ENCODE measurements at places on chromosomes 5 and 9.
A peak's percentile ranks its signal among the peaks of the same experiment; 100 is the strongest.

- DNase-seq: no peak
These were observed 340.3 kb downstream of the KCNN2 start for GRCh38 chr5:114702136-114702535.

DNA sequence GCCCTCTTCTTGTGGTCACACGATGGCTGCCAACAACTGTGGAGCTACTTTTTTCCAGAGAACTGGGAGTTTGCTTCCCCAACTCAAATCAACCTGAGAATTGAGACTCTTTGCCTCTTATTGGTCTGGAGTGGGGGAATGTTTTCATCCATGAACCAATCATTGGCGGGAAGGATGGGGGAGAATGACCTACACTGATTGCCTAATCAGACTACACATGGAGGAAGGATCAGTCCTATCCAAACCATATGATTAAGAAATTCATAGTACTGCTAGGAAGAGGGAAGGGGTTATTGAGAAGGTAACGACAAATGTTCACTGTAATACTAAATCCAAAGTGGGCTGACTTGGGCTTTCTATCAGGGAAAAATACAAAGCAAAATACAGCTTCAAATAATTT is 7.9 kb upstream of the KIF2A start:
- no peak for DNase-seq

DNA sequence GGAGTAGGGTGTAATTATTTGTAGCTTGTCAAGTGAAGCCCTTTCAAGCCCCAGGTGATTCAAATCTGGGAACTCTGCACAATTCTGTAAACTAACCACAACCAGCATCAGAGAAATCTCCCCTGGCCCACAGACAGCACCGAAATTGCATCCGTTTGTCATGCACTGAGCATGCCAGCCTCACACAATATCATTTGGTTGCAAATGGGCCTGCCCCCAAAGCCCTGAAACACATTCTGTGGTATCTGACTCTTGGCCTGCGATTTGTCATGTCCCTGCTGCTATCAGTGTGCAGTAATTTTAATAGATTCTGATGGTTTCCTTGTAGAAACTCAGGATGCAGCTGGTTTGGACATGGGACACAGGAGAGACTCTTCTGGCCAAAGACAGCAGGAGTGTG is 35.3 kb downstream of the SNX24 start:
- no peak for DNase-seq

GRCh38 chr9:134339183-134339806 is 13.0 kb downstream of the RXRA start:
- no peak for DNase-seq

GRCh38 chr9:86723346-86723745 is 224.0 kb downstream of the GAS1 start:
- DNase-seq: no peak

DNA sequence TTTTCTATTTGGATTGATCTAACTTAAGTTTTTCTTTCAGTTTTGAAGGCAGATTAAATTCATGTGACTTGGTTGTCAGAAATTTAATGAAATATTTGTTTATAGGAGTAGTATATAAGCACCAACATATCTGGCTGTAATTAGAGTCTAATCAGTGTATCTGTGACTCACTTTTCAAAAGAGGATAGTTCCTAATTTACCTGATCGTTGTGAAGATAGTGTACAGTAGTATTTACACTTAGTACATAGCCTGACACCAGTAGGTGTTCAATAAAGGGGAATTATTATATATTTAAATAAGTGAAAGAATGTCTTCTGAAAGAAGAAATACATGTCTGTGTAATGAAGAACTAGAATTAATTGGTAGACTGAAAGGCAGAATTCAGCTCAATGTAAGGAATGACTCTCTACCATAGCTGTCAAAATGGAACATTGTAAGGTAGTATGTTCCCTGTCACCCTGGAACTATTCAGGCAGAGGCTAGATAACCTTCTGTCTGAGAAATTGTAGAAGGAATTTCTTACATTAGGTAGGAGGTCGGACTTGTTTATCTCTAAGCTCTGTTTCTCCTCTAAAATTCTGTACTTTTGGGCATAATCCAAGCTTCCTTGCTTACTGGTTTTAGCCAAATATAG is 8.6 kb downstream of the TGFBR1 start:
- DNase-seq: no peak

- no peak for DNase-seq
These were observed 86.1 kb downstream of the NTNG2 start for GRCh38 chr9:132247942-132248341.

DNA sequence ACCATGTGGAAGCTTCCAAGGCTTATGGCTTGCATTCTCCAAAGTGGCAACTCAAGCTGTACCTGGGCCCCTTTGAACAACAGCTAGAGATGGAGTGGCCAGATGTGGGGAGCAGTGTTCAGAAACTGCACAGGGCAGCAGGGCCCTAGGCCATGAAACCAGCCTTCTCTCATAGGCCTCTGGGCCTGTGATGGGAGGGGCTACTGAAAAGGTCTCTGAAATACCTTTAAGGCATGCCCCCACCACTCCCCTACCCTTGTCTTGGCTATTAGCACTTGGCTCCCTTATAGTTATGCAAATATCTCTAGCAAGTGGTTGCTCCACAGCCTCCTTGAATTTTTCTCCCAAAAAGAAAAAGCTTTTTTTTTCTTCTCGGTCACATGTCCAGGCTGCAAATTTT is 1014.6 kb downstream of the DTWD2 start:
- DNase-seq: no peak

- no peak for DNase-seq
These were observed 43.1 kb downstream of the HABP4 start for GRCh38 chr9:96492993-96493531.

DNA sequence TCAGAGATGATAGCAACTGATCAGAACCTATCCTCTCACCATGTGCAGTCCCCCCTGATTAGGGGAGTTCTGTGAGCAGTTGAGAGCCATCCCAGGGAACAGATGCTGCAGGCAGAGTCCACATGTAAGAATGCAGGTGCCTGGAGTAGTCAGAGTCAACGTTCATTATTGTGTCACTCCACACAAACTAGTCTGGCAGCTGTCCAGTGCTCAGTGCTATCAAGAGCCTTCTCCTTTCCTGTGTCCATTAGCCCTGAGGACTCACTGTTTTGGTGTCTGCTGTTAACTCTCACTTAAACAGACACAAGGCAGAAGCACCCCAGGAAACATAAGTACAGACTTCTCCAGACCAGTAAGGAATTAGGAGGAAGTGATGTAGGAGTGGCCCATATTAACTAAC is 2.5 kb downstream of the SH3TC2 start:
- DNase-seq: no peak

GRCh38 chr5:35644543-35644942 is 26.9 kb downstream of the SPEF2 start:
- no peak for DNase-seq

GRCh38 chr9:97153967-97154366 is 115.0 kb upstream of the CTSV start:
- no peak for DNase-seq

DNA sequence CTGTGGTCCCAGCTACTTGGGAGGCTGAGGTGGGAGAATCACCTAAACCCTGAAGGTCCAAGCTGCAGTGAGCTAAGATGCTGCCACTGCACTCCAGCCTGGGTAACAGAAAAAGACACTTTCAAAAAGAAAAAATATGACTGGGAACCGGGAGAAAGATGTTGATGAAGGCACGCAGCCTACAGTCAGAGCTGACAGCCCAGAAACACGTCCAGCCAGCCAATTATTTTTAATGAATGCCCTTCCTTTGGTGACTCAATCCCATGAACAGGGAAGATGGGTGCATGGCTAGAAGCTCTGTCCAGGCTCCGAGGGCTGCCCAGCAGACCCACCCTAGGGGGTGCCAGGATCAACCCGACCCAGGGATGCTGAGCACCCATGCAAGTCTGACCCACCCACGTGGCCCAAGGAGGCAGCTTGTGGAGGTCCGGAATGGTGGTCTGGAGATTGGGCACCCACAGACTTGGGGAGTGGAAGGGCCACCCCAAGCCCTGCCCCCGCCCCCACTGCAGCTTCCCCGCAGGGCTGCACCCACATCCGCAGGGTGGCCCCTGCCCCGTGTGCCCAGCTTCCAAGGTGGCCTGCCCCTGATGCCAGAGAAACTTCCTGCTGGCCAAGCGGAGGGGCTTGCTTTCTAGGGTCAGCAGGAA is 51.0 kb downstream of the ADAMTS2 start:
- no peak for DNase-seq

- DNase-seq: no peak
These were observed 24.5 kb downstream of the AGTPBP1 start for GRCh38 chr9:85717220-85717619.

DNA sequence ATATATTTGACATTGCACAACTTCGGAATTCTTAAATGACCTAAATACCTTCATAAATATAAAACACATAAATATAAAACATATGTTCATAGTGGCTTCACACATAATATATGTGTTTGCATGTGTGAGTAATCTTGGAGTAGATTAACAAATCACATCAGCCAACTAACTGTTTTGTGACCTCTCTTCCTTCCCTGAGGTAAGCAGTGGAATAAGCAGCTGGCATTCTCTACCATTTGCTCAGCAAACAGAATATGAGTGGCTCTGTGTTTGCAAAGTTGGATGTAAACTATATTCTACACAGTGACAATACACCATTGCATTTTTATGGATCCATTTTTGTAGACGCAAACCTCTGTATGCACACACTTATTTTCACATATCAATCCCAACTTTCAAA is 189.9 kb downstream of the ACER2 start:
- no peak for DNase-seq

DNA sequence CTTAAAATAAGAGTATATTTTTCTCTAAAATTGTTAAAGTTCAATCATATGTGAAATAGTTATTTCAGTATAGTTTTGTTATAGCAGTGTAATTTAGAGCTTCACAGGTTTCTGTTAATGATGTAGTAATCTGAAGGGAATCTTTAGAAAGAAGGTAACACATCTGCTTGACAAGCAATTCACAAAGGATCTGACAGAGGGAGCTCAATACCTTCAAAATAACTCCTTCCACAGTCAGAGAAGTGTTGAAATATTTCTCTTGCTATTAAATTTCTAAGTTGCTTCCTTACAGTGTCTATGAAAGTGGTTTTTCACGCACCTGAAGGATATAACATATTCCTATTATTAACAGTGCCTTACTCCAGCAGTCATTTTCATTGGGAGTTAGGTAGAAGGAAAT is 44.9 kb downstream of the SLC25A51 start:
- no peak for DNase-seq

DNA sequence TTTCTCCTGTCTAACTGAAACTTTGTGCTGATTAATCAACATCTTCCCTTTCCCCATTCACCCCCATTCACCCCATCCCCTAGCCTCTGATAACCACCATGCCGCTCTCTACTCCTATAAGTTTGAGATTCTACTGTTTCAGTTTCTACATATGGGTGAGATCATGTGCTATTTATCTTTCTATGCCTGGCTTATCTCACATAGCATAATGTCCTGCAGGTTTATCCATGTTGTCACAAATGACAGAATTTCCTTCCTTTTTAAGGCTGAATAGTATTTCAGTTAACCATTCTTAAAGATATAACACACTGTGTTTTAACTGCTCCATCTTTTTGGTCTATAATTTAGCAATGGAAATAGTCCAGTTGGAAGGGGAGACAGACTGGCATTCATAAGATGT is 205.1 kb downstream of the SNCAIP start:
- DNase-seq: no peak

GRCh38 chr5:167057665-167058064 is 1233.8 kb upstream of the WWC1 start:
- DNase-seq: no peak

DNA sequence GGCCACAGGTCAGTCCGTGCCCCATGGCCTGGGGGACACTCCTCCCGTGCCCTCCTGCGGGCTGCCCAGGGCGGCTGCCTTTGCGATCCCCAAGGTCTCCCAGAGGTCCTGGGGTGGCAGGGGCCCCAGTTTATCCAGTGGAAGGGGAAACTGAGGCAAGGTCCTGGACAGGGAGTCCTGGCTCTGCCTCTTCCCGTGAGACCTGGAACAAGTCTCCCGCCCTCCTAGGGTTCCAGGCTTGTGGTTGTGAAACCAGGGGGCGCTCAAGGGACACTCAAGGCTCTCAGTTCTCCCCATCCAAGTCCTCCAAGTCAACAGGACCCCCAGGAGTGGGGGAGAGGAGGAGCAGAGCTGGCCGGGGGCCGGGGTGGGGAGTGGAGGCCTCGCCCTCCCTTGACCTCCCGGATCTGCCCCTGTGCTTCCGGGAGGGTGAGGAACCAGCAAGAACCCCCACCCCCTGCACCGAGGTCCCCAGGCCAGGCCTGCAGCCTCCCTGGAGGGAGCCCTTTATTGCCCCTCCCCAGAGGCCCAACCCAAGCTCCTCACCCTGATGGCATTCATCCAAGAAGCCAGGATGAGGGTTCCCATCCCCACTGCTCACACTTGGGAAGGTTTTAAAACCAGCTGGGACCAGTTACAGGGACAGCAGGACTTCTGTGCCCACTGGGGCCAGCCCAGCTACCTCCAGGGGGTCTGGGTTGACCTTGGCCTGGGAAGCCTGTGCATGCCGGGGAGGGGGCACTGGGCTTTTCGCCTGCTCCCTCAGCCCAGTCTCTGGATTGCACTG is 24.7 kb upstream of the TMEM250 start:
- DNase-seq: no peak

DNA sequence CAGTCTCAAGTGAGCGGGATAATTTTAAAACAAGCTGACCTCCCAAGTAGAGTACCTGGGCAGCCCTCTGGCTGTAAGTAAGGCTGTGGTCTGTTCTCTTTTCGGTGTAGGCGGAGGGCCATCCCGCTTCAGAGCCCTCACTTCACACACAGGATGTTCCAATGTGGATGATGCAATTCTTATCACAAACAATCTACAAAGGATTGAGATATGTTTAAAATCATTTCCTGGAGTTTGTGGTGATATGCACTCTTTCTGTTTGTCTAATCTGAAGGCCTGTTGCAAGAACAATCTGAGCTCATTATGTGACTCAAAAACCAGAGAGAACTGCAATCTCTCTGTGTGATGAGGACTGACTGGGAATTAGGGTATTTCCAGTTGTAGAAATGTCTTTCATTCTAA is 42.5 kb downstream of the ITGA2 start:
- no peak for DNase-seq

- no peak for DNase-seq
These were observed 4.4 kb downstream of the IL9 start for GRCh38 chr5:135891268-135891667.

- no peak for DNase-seq
These were observed 48.9 kb downstream of the PFDN1 start for GRCh38 chr5:140253985-140254384.

DNA sequence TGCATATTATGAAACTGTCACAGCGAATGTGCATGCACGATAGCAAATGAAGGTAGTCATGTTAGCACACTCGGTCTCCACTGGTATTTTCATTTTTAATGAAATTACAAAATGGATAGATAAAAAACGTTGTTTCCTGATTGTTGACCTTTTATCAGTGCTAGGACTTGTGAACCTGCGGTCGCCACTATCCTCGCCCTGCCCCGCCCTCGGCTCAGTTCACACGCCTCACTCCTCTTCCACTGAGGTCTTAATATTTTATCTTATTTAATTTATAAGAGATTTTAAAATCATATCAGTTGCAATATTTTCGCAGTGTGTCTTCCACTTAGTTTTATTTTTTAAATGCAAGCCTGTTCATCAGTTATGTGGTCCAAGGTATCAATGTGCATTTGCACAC is 382.6 kb upstream of the IRX4 start:
- no peak for DNase-seq

GRCh38 chr5:28234356-28234968 is 1196.1 kb upstream of the CDH9 start:
- no peak for DNase-seq

- DNase-seq: peak; percentile 10
These were observed 108.2 kb downstream of the UBE2R2 start for GRCh38 chr9:33924978-33925797.

All from activated CD4-positive, alpha-beta T cell treated with anti-CD3 and anti-CD28 coated beads, Interleukin-2, amount 50 U/mL, for 1 hour (primary cell).